AG08395 (cell line): ENCODE measurements at places on chromosomes 6 and 20.

DNA sequence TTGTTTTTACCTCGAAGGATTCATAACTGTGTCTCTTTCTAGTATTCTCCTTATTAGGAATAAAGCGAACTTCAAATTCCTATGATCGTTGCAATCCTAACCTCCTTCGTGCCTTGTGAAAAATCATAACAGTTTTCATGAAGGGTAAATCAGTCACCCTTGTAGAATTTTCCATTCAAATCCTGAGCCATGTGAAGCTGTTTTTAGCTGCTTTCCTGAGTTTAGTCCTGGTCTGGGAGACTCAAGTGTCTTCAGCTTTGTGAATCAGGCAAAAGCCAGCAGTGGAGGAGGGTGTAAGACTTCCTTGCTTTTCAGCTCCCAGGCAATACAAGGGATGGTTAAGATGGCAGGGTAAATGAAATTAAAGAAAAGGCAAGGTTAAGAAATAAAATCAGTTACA, 24.3 kb downstream of the GCNT2 start:
- DNase-seq, result no peak

- DNase-seq, result no peak
Observed at GRCh38 chr6:108903796-108904195, 55.6 kb downstream of the ARMC2 start.

GRCh38 chr20:11853359-11853758, 64.3 kb upstream of the BTBD3 start:
- DNase-seq, result no peak

DNA sequence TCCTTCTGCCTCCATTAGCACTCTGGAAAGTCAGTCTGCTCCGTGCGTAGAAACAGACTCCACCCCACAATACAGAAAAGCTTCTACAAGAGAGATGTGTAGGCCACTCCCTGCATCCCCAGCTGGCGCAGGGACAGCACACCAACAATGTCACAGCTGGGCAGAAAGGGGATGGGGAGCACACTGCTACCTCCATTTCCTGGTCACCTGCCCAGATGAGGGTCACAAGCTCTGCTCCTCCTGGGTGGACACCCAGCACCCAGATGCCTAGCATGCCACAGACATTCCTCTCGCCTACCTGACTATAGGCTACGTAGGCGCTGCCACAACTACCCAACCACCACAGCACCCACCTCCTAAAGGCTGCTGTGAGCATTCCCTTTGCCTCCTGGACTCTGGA, 12.2 kb downstream of the BEND3 start:
- no peak for DNase-seq

- DNase-seq, result no peak
Observed at GRCh38 chr6:154923199-154923869, 71.8 kb upstream of the TIAM2 start.

DNA sequence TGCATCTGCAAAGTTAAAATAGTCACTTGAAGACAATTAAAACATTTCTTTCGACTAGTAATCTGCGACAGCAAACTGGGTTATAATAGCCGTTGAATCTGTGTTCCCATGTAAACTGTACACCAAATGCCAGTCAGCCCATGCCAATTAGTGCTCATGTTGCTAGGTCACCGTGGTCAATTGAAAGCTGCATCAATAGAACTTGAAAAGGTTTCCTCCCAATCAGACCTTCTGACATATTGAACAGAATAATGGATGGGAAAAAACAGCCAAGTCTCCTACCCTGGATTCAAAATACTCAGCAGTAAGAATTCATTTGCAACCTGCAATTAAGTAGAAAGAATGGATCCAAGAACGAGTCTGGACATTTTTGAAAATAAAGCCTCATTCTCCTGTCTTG, 11.2 kb downstream of the NKX2-4 start:
- DNase-seq, result no peak

- no peak for DNase-seq
Observed at GRCh38 chr6:56076033-56076432, 171.3 kb downstream of the COL21A1 start.

DNA sequence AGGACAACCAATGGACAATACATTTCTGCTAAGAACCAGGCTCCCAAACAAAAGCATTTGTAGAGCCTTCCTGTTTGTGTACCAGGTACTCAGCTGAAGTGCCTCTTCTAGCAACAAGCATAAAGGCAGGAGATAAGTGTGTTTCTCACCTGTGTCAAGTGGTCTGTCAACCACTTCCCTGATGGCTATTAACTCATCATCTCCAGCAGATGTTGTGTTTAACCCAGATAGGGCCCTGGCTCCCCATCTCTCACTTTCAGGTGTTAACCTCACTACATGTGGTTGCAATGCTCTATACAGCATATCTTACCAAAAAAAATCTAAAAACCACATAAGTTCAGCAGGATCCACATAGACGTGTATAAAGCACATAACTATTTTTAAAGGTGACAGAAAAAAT, 9.6 kb upstream of the IL17A start:
- DNase-seq, result no peak

- DNase-seq, result no peak
Observed at GRCh38 chr20:40532103-40532502, 156.9 kb downstream of the MAFB start.

GRCh38 chr6:12232339-12232738, 57.8 kb upstream of the EDN1 start:
- peak; percentile 62 for DNase-seq

DNA sequence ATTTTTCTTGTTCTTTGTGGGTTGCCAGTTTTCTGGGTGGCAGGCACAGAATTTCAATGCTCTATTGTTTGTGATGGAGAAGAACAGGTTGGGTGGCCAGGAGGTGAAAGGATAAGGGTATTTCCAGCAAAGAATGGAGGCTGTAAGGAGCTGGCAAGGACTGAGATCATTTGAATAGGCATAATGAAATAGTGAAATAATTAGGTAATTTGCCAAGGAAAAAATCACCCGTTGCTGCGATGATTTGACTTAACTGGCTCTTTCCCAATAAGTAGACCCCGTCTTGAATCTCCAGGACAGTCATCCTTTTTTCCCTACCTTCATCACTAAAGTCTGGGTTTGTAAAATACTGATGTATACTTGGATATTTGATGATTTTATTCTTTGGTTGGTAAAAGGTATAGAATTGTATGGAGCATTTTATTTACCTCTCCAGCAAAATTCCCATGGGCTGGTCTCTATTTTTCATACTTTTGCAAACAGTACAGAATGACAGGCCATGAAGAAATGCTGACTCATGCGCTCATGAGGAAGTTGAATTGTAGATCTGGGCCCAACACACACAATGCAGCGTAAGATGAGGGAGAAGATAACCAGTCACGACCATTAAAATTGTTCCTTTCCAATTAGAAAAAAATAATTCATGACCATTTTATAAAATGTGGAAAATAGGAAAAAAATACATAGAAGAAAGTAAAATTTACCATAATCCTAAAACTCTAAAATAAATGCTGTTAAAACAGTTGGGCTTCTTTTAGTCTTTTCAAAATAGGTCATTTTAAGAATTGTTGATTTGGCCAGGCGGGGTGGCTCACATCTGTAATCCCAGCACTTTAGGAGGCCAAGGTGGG, 2.4 kb upstream of the GCNT2 start:
- no peak for DNase-seq

DNA sequence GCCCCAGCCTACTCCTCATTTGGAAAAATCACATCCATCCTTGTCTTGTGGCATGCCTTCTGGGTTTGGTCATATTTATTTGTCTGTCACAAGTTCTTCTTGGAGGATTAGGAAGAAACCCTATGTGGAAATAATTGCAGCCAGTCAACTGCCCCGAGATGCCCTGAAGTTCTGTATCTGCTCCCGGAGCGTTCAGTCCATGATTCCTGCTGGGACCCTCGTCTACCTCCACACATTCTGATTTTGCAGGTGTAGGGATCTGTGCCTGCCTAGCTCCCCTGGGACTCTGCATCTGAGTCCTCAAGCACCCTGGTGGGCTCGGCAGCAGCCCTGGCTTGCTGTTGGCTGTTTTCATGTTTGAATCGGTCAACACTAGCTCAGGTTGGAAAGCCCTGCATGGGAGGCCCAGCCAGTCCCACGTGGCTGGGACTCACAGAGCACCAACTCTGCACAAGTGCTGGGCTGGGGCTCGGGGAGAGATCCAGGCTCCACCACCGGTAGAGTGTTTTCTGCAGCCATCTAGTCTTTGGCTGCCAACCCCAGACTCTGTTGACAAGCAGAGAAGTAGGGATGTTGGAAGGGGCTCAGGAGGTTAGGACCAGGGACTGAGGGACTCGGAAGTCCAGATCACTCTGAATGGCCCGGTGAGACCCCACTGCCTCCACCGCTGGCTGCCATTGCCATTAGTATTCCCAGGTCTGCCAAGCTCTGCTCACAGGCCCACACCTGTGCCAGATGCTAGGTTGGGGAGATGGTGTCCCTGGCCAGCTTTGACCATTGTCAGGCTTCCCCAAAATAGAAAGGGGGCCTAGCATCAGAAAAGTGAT, 183.5 kb upstream of the CST7 start:
- no peak for DNase-seq

DNA sequence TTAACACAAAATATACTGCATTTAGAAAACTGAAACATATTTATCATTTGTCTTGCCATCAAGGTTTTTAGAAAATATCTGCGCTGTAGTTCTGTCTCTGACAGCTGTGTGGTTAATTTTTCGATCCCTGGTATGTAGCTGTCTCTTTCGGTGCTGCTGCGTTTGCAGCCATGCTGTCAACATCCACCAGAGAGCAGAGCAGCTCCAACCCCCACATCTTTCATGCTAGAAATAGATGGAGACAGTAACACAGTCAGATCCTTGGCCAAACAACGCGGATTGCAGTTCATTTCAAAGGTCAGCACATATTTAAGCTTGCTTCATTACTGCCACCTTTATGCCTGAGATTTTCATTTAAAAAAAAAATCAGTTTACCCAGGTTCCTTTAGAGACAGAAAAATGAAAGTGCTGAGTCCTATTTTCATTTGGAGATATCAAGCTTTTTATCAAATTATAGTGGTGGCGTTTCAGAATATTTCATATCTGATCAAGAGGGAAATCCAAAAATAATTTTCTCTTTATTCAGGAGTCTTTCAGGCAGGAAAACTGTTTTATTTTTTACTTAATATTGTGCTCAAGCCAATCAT, 157.7 kb upstream of the MMS22L start:
- DNase-seq, result peak; percentile 44

DNA sequence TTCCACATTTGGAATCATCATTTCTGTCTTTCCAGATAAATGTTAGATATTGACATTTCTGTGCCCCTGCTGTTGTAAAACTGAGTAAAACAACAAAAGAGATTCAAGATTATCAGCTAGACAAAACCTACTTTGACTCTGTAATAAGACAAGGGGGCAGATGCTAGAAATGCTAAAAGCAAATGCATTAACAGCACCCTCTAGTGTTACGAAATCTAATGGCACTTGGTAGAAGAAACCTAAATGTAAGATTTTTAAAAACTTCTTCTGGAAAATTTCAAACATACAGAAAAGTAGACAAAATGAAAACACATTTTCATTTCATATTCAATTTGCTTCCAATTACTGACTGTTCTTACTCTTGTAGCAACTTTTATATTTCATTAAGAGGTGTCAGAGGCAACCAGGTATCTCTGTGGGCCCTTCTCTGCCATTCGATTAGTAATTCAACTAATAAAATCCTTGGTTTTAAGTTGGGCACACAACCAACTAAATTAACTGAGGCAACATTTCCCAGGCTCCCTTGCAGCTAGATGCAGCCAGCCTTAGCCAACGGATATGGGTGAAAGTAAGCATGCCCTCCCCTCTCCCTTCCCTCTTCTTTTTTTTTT, 45.0 kb downstream of the SLC23A2 start:
- DNase-seq, result peak; percentile 67

DNA sequence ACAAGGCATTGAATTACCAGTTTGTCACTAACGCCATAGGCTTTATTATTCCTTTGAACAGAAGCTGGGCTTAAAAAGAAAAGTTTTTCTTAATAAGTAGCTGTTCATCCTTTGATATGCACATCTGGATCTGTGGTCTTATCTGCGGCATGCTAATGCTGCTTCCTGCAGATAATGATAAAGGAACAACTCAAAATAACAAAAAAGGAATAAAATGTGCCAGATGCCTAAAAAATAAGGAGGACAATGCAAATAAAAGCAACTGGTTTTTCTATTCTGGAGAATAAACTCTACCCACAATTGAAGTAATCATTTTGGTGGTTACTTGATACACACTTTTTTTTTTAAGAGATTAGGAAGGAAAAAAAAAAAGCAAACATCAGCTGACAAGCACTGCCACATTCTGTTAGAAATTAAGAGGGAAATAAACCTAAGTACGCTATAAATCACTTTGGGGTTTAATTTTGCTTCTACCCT, 156.8 kb upstream of the SALL4 start:
- DNase-seq, result no peak

DNA sequence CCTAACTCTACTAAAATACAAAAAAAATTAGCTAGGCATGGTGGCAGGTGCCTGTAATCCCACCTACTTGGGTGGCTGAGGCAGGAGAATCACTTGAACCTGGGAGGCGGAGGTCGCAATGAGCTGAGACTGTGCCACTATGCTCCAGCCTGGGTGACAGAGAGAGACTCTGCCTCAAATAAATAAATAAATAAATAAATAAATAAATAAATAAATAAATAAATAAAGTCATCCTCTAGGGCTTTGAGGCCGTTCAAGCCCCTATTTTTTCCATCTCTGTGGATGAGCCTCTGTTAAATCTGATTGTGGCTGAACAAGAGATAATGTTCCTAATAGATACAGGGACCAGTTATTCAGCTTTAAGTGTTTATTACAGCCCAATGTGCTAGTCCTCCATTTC, 31.8 kb upstream of the FAM110A start:
- DNase-seq, result no peak

GRCh38 chr6:145784683-145785082, 29.9 kb downstream of the FBXO30 start:
- no peak for DNase-seq

DNA sequence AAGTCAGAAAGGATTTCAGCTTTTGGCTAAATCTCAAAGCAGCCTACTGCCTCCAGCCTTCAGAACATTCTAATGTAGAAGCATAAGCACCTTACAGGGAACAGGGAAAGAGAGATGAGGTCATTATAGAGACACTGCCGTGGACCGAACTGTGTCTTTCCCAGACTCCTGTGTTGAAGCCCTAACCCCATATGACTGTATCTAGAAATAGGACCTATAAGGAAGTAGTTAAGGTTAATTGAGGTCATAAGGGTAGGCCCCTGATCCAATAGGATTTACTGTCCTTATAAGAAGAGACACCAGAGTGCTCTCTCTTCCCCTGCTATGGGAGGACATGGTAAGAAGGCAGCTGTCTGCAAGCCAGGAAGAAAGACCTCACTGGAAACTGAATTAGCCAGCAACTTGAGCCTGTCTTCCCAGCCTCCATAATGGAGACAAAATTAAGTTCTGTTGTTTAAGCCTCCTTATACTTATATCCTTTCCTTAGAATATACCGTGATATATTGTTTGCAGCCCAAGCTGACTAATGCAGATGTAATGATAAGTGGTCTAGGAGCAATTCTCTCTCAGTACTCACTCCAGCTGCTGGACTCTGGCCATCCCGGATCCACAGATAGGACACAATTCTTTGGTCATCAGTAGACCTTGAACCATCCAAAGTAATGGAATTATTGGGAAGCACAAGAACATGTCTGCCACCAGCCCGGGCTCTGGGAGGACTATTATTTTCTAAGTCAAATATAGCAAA, 71.4 kb downstream of the ALDH5A1 start:
- no peak for DNase-seq

- no peak for DNase-seq
Observed at GRCh38 chr20:49627329-49627761, 59.4 kb upstream of the PTGIS start.

- DNase-seq, result no peak
Observed at GRCh38 chr20:4181956-4182945, 166.9 kb upstream of the RNF24 start.
